Temporal lobe (tissue), 4 donors: ENCODE measurements at places on chromosomes 6 and 20. TPM values are rescaled to one million over a fixed set of nuclear protein-coding genes. Genes with fewer than 3 reads are reported as not detected.

PRRT1 gene
- 0.74 TPM for total RNA-seq

POM121L2 gene
- total RNA-seq, result not detected

ATXN1 gene
- 52.4 TPM for total RNA-seq

ENPP3 gene
- total RNA-seq, result 0.25 TPM
